T-helper 22 cell (primary cell): ENCODE measurements at places on chromosomes 16 and 17.

GRCh38 chr16:13507530-13507929 lies 412.4 kb upstream of the ERCC4 start:
- DNase-seq, result no peak

GRCh38 chr16:70574595-70575271 lies 51.1 kb downstream of the SF3B3 start:
- DNase-seq, result no peak

DNA sequence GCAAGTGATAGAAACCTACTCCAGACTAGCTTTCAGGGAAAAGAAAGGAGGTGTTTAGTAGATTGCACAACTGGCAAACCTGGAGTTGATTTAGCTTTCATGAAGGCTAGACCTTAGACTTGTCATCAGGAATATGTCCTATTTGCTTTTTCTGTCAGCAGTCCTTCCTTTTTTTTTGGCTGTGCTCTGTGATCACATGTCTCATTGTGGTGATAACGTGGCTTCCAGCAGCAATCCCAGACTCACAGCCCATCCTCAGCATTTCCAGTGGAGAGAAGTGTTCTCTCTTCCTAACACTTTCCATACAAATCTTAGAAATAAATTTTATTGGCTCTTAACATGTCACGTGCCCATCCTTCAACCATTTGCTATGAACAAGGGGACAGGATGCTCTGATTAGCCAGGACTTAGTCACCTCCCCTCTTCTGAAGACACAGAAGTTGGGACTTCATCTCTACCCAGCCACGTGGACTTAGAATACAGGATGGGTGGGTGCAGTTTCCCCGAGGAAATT lies 74.7 kb downstream of the CDH13 start:
- DNase-seq, result no peak

- DNase-seq, result no peak
These were observed 432.4 kb downstream of the SOX9 start for GRCh38 chr17:72553051-72553755.

- no peak for DNase-seq
These were observed 8.4 kb upstream of the PIEZO1 start for GRCh38 chr16:88793251-88793954.

GRCh38 chr16:9279291-9280068 lies 188.0 kb downstream of the HAPSTR1 start:
- no peak for DNase-seq

GRCh38 chr16:27839419-27839818 lies 224.1 kb downstream of the GSG1L start:
- DNase-seq, result no peak

DNA sequence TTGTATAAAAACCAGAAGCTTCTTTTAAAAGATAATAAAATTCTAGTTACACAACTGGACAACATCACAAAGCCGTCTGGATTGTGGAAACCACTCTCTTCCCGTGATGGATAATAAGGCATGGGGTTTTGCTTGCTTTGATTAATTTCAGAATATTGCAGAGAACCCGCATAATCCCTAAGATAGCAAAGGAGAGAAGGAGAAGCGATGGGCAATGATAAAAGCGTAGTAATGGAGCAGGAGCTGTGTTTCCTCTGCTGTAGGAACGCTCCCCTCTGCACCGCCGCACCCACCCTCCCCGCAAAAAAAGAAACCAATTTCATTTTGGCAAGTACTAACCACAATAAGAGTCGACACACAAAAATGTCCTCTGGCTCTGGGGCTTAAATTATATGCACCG lies 340.9 kb upstream of the PSMD7 start:
- DNase-seq, result no peak

GRCh38 chr17:1758807-1759206 lies 3.1 kb upstream of the SERPINF1 start:
- no peak for DNase-seq

DNA sequence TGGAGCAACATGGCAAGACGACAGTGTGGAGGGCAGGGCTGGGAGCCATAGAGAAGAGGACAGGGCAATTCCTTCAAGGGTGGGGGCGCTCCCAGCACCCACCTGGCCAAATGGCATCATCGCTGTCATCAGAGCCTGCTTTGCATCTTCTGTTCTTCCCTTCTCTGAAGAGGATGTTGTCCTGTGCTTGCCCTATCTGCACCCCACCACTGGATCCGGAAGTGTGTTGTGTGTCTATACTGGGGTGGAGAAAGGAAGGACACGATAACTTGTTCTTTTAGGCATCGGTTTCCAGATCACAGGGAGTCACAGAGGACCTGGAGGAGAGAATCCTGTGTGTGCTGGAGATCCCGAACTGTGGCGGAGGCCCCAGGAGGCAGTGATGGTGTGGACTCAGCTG lies 25.7 kb upstream of the ANKRD40CL start:
- no peak for DNase-seq

- no peak for DNase-seq
These were observed 2.6 kb downstream of the SYNGR2 start for GRCh38 chr17:78170692-78171590.

- DNase-seq, result no peak
These were observed 134.7 kb downstream of the USP31 start for GRCh38 chr16:23014592-23014991.

DNA sequence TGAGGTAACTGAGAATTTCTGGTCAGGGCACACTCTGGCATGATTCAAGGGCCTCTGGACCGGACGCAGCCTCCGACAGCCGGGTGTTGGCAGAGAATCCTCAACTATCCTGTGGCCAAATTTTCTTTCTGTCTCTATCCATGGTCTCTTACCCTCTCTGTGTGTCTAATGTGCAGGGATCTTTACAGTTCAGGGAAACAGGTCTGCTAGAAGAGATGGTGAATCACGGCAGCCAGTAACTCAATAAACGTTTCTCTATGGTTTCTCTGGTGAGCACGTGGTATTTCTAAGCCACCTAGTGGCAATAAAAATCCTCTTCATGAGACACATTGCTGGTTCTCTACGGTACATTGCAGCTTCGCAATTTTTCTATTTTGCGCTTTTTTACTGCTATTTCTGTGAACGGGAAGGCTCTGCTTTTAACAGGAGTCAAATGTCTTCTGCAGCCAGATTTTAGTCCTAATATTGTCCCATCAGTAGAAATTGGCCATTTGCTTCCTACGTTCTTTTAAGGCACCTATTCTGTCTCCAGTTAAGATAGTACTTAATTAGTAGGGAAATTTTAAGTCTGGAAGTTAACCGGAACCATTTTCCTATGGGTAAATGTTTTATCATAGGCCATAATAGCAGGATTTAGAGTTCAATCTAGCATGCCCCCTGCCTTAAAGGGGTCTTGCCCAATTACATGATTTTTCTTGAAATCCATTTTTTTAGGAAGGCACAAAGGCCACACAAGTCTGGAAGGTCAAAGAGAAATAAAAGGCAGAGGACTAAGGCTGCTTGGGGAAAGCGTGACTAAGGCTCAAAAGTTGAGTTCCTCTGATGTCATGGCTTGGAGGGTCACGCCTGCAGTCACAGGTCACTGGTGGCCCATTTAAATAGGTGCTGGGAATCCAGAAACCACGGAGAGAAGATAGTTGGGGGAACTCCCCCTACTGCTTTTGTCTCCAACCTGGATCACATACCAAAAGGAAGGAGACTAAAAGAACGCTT lies 31.5 kb downstream of the QPRT start:
- DNase-seq, result peak; percentile 25

DNA sequence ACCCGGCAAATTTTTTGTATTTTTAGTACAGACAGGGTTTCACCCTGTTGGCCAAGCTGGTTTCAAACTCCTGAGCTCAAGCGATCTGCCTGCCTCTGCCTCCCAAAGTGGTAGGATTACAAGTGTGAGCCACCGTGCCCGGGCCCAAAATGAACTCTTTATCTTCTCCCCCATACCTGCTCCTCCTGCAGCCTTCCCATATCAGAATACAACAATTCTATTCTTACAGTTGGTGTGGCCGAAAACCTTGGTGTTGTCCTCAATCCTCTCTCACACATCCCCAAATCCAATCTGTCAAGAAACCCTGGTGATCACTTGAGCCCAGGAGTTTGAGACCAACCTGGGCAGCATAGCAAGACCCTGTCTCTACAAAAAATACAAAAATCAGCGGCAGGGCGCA lies 19.5 kb upstream of the SPN start:
- no peak for DNase-seq

GRCh38 chr16:62940569-62940968 lies 904.3 kb upstream of the CDH8 start:
- no peak for DNase-seq

DNA sequence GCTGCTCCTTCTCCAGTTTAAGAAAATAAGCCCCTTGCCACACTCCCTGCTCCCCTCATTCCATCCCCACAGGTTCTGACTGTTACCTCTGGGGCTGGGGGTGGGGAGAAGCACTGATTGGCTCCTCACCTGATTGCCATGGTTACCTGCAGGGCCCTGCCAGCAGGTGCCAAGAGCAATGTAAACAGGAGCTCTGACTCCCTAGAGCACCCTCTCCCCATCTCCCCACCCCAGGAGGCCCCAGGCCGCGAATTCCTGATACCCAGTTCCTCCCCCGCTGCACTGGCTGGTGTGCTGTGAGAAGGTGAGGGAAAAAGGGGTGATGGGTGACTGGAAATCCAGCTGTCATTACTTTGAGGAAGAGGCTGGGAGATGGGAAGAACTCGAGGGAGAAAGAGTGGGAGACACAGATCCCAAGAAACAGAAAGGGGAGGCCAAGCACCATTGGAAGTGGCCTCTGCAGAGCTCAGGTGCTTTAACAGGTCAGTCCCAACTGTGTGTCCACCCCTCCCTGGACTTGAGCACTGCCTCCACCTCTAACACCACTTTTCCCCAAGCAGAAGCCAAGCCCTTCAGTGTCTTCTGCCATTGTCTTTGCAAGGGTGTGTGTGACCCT lies 4.5 kb downstream of the PCGF2 start:
- no peak for DNase-seq

GRCh38 chr16:2183671-2184070 lies 12.7 kb downstream of the CASKIN1 start:
- DNase-seq, result no peak

GRCh38 chr17:47851764-47852112 lies 775 bp upstream of the SP6 start:
- no peak for DNase-seq

DNA sequence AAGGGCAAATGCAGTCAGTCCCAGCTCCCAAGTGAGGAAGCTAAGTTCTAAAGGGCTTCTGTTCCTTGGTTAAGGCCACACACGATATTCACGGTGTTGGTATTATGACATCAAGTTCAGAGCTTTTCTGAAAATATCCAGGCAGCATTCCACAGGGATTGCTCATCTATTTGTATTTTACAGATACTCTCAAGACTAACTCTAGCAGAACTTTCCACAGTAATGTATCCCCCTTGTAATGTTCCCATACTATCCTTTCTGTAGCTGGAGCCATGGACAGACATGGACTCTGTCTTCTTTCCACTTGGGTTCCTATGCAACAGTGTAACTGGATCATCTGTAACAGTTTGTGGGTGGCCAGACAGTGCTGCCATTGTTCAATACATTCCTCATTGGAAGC lies 13.5 kb downstream of the SDR42E1 start:
- no peak for DNase-seq

GRCh38 chr17:42050393-42051012 lies at the start of gene C17orf113:
Gene C17orf113, minus strand, starts transcription at chr17:42050601. Its CDS starts 7,225 bp downstream, at chr17:42043376.
- DNase-seq, result peak; percentile 13
